Activated CD4-positive, alpha-beta memory T cell treated with anti-CD3 and anti-CD28 coated beads for 36 hours (primary cell): ENCODE measurements at places on chromosomes 12 and 14. TPM values are rescaled to one million over a fixed set of nuclear protein-coding genes. Genes with fewer than 3 reads are reported as not detected.

KRT2 gene
- not detected for total RNA-seq

GRCh38 chr14:60093606-60094005 lies 1.9 kb downstream of the PCNX4 start:
- H3K27me3 ChIP-seq: no peaks in the 10 kb centered on the region
- peak overlapping the region; percentile 95 for H3K4me3 ChIP-seq
- H3K4me1 ChIP-seq: peaks cover 35% of the 10 kb centered on the region
- H3K27ac ChIP-seq: peak overlapping the region; percentile 15

DNA sequence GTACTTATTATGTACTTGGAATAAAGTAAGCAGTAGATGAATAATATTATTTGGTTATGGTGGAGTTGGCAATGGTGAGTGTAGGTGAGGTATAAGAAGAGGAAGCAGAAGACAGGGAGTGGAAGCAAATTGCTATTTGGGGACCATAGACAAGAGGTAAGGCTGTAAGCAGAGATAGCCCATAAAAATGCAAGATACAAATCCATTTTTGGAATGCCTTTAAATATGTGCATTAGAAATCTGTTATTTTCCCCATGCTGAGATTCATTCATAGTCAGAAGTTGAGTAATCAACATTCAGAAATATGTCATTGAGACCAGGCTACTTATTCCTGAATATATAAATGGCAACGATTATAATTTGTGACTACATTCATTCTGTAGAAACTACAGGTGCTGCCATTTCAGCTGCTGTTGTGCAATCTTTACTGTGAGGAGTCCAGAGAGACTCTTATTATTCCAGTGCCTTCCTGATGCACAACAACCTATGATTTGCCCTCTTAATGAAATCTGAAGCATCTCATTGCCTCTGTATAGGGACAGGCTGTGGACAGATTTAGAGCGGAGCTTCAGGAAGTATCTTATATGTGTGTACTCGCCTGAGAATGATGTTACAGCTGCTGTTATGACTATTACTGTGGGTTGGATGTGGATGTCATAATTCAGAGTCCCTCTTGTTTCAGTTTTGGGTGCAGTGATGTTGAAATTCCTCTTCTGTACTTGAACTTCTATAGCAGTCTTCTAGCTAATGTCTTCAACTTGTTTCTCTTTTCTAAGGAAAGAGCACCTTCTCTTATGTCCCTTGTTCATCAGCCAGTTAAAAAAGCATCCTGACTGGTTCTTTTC lies 173.8 kb downstream of the NAV3 start:
- no peaks in the 10 kb centered on the region for H3K36me3 ChIP-seq
- no peak overlapping the region for H3K27ac ChIP-seq
- no peak overlapping the region for H3K4me3 ChIP-seq

DNA sequence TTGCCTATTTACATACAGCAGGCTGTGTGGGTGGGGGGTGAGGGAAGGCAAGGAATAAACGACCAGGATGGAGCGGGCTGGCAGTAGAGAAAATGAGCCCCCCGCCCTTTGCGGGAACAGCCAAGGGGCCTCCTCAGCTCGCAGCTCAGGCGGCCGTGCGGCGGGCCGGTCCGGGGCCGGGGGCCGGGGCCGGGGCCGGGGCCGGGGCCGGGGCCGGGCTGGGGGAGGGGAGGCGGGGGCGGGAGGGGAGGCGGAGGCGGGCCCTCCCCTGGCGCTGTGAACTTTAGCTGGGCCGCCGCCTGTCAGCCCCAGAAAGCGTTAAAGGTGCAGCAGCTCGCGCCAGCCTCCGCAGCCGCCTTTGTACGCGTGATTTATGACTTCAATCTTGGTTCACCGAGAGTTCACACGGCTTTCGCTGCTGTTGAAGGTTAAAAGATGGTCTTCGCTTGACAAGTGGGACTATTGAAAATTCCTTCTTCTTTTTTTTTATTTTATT lies 28.8 kb downstream of the HOXC4 start:
- H3K27ac ChIP-seq: peak overlapping the region; percentile 57
- H3K4me3 ChIP-seq: peak overlapping the region; percentile 71
- peaks cover 20% of the 10 kb centered on the region for H3K4me1 ChIP-seq
- peaks cover 21% of the 10 kb centered on the region for H3K27me3 ChIP-seq
- H3K36me3 ChIP-seq: no peaks in the 10 kb centered on the region

WNT5B gene
- total RNA-seq: not detected

GRCh38 chr14:76293923-76294322 lies 82.0 kb upstream of the ESRRB start:
- peaks cover 13% of the 10 kb centered on the region for H3K27me3 ChIP-seq
- H3K4me1 ChIP-seq: no peaks in the 10 kb centered on the region
- no peak overlapping the region for H3K27ac ChIP-seq
- H3K4me3 ChIP-seq: no peak overlapping the region
- DNase-seq: no peak
- no peaks in the 10 kb centered on the region for H3K36me3 ChIP-seq

GRIN2B gene
- total RNA-seq: not detected

ACSM4 gene
- total RNA-seq: not detected

DNA sequence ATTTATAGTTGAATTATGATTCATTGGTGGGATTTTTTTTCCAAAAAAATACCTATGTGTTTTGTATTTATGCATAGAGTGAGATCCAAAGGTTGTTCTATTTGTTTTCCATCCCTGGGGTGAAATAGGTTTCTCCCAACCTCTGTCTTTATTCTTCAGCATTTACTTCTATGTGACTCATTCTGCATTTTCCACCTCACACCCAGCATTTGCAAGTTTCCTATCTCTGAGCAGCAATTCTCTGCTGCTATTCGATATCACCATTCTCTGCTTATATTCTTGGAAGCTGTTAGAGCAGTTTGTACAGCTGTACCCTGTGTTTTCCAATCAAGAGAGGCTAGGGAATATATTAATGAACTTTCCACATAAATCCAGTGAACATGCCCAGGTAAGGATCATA lies 538.9 kb downstream of the SNAPC1 start:
- no peaks in the 10 kb centered on the region for H3K4me1 ChIP-seq
- H3K36me3 ChIP-seq: no peaks in the 10 kb centered on the region
- DNase-seq: no peak
- H3K4me3 ChIP-seq: no peak overlapping the region
- H3K27ac ChIP-seq: no peak overlapping the region

ACSS3 gene
- not detected for total RNA-seq

TPH2 gene
- not detected for total RNA-seq

GRCh38 chr12:5996459-5996858 lies 51.4 kb upstream of the ANO2 start:
- DNase-seq: no peak
- H3K36me3 ChIP-seq: no peaks in the 10 kb centered on the region
- H3K27ac ChIP-seq: no peak overlapping the region
- H3K4me3 ChIP-seq: no peak overlapping the region
- peaks cover 29% of the 10 kb centered on the region for H3K27me3 ChIP-seq
- H3K4me1 ChIP-seq: no peaks in the 10 kb centered on the region

- peaks cover 44% of the 10 kb centered on the region for H3K4me1 ChIP-seq
- H3K4me3 ChIP-seq: peak overlapping the region; percentile 100
- H3K36me3 ChIP-seq: peaks cover 69% of the 10 kb centered on the region
- H3K27me3 ChIP-seq: no peaks in the 10 kb centered on the region
- DNase-seq: no peak
- H3K27ac ChIP-seq: peak overlapping the region; percentile 100
Measured at GRCh38 chr14:21267431-21267845, 1.8 kb downstream of the HNRNPC start.

DNA sequence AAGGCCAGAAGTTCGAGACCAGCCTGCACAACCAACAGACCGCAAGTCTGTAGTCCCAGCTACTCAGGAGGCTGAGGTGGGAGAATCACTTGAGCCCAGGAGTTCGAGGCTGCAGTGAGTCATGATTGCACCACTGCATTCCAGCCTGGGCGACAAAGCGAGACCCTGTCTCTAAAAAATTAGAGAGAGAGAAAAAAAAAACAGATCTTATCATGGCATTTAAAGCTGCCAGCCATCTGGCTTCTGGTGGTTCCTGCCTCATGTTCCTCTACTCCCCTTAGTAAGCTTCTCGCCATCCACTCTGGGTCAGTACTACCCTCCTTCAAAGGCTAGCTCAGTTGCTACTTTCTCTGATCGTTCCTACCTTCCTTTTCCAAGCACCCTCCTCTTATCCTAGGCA lies 16.1 kb downstream of the CLSTN3 start:
- no peak for DNase-seq
- H3K27me3 ChIP-seq: no peaks in the 10 kb centered on the region
- H3K4me3 ChIP-seq: no peak overlapping the region

DNA sequence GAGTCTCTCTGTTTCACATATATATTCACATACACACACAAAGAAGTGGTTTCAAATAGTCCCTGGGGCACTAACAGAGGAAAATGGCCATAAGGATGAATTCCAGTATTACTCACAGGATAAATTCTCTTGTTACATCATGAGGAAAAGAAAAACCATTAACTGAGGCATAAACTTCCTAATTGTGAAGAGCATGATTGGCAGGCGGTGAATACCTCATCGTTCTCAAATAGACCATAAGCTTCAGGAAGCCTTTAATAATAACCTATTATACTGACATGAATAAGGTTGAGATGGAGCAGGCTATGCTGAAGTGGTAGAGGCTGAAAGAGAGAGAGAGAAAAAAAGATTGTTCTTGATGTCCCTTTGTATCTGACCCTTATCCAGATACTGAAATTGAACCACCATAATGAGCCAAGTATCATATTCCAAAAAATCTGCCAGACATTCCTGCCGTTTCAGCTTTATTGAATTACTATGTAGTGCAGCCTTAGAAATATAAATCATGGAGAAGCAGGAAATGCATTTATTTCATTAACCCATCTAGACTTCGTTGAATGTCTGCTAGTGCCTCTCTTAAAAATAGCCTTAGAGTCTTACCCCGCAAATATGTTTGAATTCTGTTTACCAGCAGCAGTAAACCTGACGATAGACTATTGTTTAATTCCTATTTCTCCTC lies 86.8 kb downstream of the NUAK1 start:
- H3K27me3 ChIP-seq: peaks cover 8% of the 10 kb centered on the region
- no peak overlapping the region for H3K27ac ChIP-seq
- no peak for DNase-seq
- H3K4me1 ChIP-seq: no peaks in the 10 kb centered on the region
- H3K36me3 ChIP-seq: no peaks in the 10 kb centered on the region
- H3K4me3 ChIP-seq: no peak overlapping the region

GRCh38 chr12:7756993-7757392 lies 8.0 kb upstream of the NANOGNB start:
- no peaks in the 10 kb centered on the region for H3K36me3 ChIP-seq
- no peak overlapping the region for H3K4me3 ChIP-seq

- peaks cover 14% of the 10 kb centered on the region for H3K4me1 ChIP-seq
- H3K4me3 ChIP-seq: no peak overlapping the region
- DNase-seq: no peak
- H3K27me3 ChIP-seq: peaks cover 6% of the 10 kb centered on the region
Measured at GRCh38 chr14:54650331-54650958, 83.5 kb downstream of the SAMD4A start.

DNA sequence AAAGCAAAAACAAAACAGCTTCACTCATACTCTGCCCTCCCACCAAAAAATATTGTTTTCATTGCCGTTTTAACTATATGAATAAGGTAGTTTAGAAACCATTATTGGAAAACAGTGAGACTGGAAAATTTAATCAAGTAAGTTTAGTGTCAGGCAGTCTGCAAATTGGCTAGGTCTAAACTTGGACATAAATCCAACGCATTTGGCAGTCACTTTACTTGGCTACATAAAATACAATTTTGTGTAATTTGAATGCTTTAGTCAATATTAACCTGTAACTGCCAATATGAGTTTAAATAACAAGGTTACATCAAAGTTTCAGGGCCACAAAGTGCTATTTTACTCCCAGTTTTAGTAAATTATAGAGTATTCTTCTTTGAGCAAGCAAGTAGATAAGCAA lies 202.3 kb upstream of the SLC38A2 start:
- no peaks in the 10 kb centered on the region for H3K4me1 ChIP-seq
- DNase-seq: no peak
- no peak overlapping the region for H3K4me3 ChIP-seq
- H3K27me3 ChIP-seq: no peaks in the 10 kb centered on the region

DNA sequence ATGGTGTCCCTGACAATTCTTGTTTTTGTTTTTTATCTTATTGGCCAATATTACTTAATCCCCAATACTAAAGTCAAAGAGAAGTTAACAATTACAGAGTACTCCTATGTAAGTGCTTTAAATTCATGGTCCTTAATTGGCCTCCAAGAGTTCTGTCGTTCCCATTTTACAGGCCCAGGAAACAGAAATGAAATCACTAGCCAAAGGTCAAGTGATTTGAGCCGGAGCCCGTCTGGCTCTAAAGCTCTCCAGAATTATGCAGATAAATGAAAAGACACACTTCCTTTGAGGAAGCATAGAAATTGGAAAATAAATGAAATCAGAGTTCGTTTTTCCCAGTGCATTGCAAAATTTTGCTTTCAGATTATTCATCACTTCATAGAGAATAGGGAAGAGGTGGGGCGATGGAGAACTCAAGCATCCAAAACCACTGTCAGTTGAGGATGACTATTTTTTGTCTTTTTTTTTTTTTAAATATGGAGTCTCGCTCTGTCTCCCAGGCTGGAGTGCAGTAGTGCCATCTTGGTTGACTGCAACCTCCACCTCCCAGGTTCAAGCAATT lies 78.5 kb downstream of the MAP1LC3B2 start:
- peaks cover 11% of the 10 kb centered on the region for H3K27me3 ChIP-seq
- no peak overlapping the region for H3K27ac ChIP-seq
- no peaks in the 10 kb centered on the region for H3K36me3 ChIP-seq
- no peak for DNase-seq

- peaks cover 63% of the 10 kb centered on the region for H3K27me3 ChIP-seq
- H3K27ac ChIP-seq: no peak overlapping the region
- no peak for DNase-seq
- no peak overlapping the region for H3K4me3 ChIP-seq
Measured at GRCh38 chr14:101562659-101563351, 1.5 kb downstream of the DIO3 start.

GRCh38 chr14:70780396-70781075 lies 28.8 kb downstream of the MAP3K9 start:
- H3K27me3 ChIP-seq: no peaks in the 10 kb centered on the region
- no peak overlapping the region for H3K4me3 ChIP-seq
- no peak for DNase-seq
- no peak overlapping the region for H3K27ac ChIP-seq
- H3K4me1 ChIP-seq: peaks cover 10% of the 10 kb centered on the region
- no peaks in the 10 kb centered on the region for H3K36me3 ChIP-seq

GRCh38 chr14:76682367-76682766 lies 78.9 kb upstream of the VASH1 start:
- no peak for DNase-seq
- no peak overlapping the region for H3K27ac ChIP-seq
- no peaks in the 10 kb centered on the region for H3K4me1 ChIP-seq
- H3K4me3 ChIP-seq: no peak overlapping the region
